Hair follicle dermal papilla cell (primary cell): ENCODE measurements at places on chromosomes 2 and 18. TPM values are rescaled to one million over a fixed set of nuclear protein-coding genes. Genes with fewer than 3 reads are reported as not detected.

Gene CYP27A1
- 21.5 and 35.2 TPM in 2 replicates for total RNA-seq

Gene REG3A
- not detected in 2 replicates for total RNA-seq

Gene MOGAT1
- not detected in 2 replicates for total RNA-seq

Gene TLX2
- not detected in 2 replicates for total RNA-seq

Gene ZAP70
- total RNA-seq = not detected in 2 replicates

Gene BMP10
- not detected in 2 replicates for total RNA-seq

Gene ZNF804A
- total RNA-seq = 0.12 and 0.65 TPM in 2 replicates

Gene UGT1A3
- not detected in 2 replicates for total RNA-seq

Gene PROKR1
- total RNA-seq = not detected in 2 replicates

Gene RAMP1
- total RNA-seq = 0.32 and 0.85 TPM in 2 replicates

Gene UGT1A9
- not detected in 2 replicates for total RNA-seq

Gene TEX44
- total RNA-seq = not detected in 2 replicates

Gene EFHD1
- total RNA-seq = 1.1 and 1.9 TPM in 2 replicates

Gene NOL4
- total RNA-seq = under 0.01 TPM in 1 of 2 replicates, not detected in the other

Gene ACTR3
- total RNA-seq = 335 and 345 TPM in 2 replicates

Gene PKDCC
- 4.0 and 6.7 TPM in 2 replicates for total RNA-seq

Gene POTEI
- not detected in 2 replicates for total RNA-seq

Gene CDH7
- total RNA-seq = not detected in 2 replicates

Gene SOX11
- 0.12 and 0.32 TPM in 2 replicates for total RNA-seq

Gene ERFE
- total RNA-seq = 2.9 and 3.2 TPM in 2 replicates

Gene IL1RL2
- total RNA-seq = 0.97 and 1.1 TPM in 2 replicates

Gene COL4A4
- under 0.01 TPM in 2 replicates for total RNA-seq

Gene MARCO
- total RNA-seq = 0.12 TPM in 1 of 2 replicates, not detected in the other

Gene CENPO
- 8.6 and 13.3 TPM in 2 replicates for total RNA-seq

Gene SLC23A3
- total RNA-seq = 0.85 and 1.5 TPM in 2 replicates

Gene IL36RN
- not detected in 2 replicates for total RNA-seq

Gene ACAA2
- 46.7 and 54.0 TPM in 2 replicates for total RNA-seq

Gene ABCG8
- not detected in 2 replicates for total RNA-seq

Gene DSG1
- not detected in 2 replicates for total RNA-seq

Gene PTPN18
- total RNA-seq = 20.5 and 21.4 TPM in 2 replicates

Gene ONECUT2
- under 0.01 TPM in 1 of 2 replicates, not detected in the other for total RNA-seq

Gene KCNS3
- total RNA-seq = 1.3 and 2.4 TPM in 2 replicates

Gene GATA6
- total RNA-seq = under 0.01 and 0.12 TPM in 2 replicates

Gene PER2
- 11.2 and 13.5 TPM in 2 replicates for total RNA-seq

Gene EFR3B
- total RNA-seq = 0.16 and 0.49 TPM in 2 replicates

Gene CNGA3
- under 0.01 and 0.12 TPM in 2 replicates for total RNA-seq

Gene OTOS
- not detected in 2 replicates for total RNA-seq

Gene SIGLEC15
- total RNA-seq = 1.5 and 1.9 TPM in 2 replicates

Gene SEMA4F
- 9.7 and 10.1 TPM in 2 replicates for total RNA-seq

Gene NDUFB3
- 18.5 and 23.8 TPM in 2 replicates for total RNA-seq

Gene CD8B2
- not detected in 2 replicates for total RNA-seq

Gene PDK1
- total RNA-seq = 26.8 and 31.8 TPM in 2 replicates

Gene CELF4
- not detected in 2 replicates for total RNA-seq

Gene ECEL1
- total RNA-seq = not detected in 2 replicates

Gene MYO5B
- total RNA-seq = under 0.01 and 0.12 TPM in 2 replicates

Gene SNED1
- 104 and 209 TPM in 2 replicates for total RNA-seq

Gene GAD1
- total RNA-seq = 1.3 TPM in 2 replicates

Gene ACOXL
- not detected in 2 replicates for total RNA-seq

Gene CLIP4
- total RNA-seq = 56.3 and 72.7 TPM in 2 replicates

Gene TTN
- under 0.01 and 0.12 TPM in 2 replicates for total RNA-seq

Gene CAPN13
- total RNA-seq = not detected in 2 replicates

Gene DIPK1C
- not detected in 2 replicates for total RNA-seq

Gene RESP18
- total RNA-seq = not detected in 2 replicates

Gene HK2
- total RNA-seq = 33.5 and 54.0 TPM in 2 replicates
